NCI-H2081 treated with DMSO at 0.1 percent for 48 hours (cell line): ENCODE measurements at places on chromosomes 3 and 15.
A peak's percentile ranks its signal among the peaks of the same experiment; 100 is the strongest.

- no peak for DNase-seq
These were observed 245.2 kb downstream of the IL20RB start for GRCh38 chr3:137202941-137203340.

DNA sequence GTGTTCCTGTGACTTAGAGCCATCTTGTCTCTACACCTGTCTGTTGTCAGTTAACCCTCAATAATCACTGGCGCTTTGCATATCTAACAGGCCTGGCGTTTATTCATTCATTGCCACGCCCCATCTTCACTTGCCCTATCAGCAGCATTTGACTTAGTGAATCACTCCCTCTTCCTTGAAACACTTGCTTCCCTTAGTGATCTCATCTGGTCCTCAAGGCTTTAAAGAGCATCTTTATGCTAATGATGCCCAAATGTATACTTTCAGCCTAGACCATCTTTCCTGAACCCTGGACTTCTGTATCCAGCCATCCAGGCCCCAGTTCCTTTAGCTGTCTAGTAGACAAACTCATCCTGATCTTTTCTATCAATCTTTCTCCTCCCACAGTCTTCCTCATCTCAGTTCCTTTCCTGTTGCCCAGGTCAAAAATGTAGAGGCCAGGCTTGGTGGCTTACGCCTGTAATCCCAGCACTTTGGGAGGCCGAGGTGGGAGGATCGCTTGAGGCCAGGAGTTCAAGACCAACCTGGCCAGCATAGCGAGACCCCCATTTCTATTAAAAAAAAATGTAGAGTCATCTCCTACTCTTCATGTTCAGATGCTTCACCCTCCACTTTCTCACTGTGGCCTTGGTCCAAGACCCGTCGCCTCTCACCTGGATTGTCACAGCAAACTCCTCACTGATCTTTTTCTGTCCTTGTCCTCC lies 1.4 kb upstream of the IGDCC4 start:
- no peak for DNase-seq

DNA sequence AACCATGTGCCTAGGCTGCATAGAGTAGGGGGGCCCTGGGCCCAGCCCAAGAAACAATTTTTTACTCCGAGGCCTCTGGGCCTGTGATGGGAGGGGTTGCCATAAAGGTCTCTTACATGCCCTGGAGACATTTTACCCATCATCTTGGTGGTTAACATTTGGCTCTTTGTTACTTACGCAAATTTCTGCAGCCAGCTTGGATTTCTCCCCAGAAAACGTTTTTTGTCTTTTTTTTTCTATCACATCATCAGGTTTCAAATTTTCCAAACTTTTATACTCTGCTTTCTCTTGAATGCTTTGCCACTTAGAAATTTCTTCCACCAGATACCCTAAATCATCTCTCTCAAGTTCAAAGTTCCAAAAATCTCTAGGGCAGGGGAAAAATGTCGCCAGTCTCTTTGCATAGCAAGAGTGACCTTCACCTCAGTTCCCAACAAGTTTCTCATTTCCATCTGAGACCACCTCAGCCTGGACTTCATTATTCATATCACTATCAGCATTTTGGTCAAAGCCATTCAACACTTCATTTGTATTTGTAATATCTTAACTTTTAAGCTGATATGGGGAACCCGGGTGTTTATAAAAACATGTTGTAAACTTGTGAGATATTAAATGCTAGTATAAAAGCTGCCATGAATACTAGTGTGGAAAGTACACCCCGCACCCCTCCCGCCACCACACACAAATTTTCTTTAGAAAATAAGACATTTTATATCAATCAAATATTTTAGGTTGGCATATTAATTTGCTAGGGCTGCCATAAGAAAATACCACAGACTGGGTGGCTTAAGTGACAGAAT lies 56.0 kb upstream of the PLSCR4 start:
- no peak for DNase-seq

DNA sequence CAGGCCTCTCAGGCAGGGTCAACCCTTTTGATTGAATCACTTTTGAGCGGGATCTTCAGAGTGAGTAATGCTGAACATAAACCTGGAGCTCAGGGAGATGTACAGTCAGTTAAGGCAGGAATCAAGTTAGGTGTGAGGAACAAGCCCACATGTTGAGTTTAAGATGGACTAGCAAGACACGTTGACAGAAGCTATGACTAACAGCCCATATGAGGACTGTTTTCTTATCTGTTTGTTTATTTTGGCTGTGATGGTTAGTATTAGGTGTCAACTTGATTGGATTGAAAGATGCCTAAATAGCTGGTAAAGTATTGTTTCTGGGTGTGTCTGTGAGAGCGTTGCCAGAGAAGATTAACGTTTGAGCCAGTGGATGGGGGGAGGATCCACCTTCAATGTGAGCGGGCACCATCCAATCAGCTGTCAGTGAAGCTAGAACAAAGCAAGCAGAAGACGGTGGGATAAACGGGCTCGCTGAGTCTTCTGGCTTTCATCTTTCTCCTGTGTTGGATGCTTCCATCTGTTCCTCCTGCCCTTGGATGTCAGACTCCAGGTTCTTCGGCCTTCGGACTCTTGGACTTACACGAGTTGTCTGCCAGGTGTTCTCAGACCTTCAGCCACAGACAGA lies 232.3 kb upstream of the STAC start:
- DNase-seq, result no peak

DNA sequence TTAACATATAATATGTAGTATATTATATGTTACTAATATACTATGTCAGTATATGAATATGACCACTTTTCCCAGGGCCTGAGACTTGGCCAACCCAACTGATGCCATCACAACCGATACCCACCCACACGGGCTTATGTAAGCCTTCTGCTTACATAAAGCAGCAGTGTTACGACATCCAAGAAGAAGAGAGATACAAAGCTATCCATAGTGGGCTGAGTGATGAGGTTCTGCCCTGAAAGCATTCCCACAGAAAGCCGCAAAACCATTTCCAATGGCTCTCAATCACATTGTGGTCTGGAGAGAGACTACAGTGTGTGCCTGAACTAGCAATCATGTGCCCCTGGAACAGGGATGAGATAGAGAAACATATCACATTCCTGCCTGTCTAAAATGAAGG lies 177.9 kb downstream of the PLOD2 start:
- DNase-seq, result no peak

DNA sequence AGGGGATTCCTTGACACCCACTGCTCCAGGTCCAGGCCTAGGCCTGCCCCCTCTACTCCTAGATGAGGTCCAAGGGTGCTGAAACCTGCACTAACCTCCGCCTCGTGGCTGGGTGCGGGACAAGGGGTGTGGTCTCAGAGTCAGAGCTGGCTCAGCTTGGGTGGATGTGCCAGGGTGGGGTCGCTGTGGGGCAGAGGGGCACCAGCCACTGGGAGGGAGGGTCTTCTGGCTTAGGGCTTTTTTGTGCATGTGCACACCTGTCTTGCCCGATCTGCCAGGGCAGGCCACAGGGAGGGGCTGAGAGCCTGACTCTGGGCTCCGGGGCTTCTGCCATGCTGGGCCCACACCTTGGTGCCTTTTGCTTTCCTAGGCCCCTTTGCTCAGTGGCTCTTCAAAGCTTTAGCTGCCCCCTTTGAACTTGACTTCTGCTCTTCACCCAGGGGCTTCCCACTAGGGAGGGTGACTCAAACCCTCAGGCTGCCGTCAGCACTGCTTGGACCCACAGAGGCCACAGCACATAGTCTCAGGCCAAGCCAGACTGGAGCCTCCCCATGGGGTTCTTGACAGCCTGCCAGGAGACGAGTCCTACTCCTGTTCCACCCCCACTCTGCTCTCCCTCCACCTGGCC lies 73.0 kb downstream of the KLF13 start:
- no peak for DNase-seq

GRCh38 chr15:78035321-78035751 lies 42.2 kb downstream of the TBC1D2B start:
- no peak for DNase-seq

DNA sequence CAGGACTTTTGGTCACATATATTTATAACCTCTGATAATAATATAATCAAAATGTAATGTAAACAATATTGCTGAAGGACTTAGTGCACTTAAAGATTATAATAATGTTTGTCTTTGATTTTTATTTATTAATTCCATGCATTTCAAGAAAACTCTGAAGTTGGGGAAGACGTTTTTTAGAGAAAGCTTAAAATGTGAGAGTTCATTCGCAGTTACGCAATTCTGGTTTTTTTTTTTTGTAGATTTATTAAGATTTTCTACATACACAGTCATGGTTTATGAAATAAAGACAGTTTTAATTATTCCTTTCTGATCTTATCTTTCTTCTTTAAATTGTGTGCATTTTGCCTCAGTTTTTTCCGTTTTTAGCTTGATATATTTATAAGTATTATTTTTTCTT lies 204.7 kb downstream of the EPHA3 start:
- DNase-seq, result no peak

DNA sequence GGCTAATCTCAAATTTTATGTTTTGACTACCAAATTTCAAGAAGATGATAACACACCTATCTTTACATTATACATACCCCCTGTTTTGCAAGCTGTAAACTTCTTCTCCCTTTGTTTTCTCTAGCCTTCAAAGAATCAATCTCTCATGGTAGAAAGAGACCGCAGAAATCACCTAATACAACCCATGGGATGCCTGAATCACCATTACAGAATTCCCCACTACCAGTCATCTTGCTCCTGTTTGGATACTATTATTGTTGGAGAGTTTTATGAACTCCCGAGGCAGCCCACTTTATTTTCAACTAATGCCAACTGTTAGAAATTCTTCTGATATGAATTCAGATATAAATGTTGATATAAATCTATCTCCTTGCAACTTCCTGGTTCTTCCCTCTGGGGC lies 110.9 kb downstream of the FRMD5 start:
- DNase-seq, result no peak

GRCh38 chr15:43225201-43225949 lies 4.6 kb upstream of the EPB42 start:
- no peak for DNase-seq

GRCh38 chr3:188792793-188793192 lies 379.0 kb upstream of the TPRG1 start:
- DNase-seq, result no peak

- no peak for DNase-seq
These were observed 76.5 kb downstream of the HMG20A start for GRCh38 chr15:77497110-77497737.

- no peak for DNase-seq
These were observed 20.0 kb upstream of the SNX22 start for GRCh38 chr15:64131547-64131946.

DNA sequence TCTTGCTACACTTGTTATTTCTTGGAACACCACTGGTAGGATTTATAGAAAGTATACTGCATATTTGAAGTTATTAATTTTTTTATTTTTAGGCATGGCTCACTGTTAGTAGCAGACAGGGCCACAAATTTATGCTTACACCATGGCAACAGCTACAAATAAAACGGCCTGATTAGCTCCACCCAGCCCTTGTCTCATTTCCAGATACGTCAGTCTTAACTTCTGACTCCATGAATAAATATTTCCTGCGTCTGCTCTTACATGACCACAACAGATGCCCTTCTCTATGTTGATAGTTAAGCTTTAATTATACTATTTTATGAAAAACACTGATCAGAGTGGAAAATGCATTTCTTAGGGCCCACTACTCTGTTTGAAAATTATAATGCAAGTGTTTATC lies 62.3 kb upstream of the CPOX start:
- DNase-seq, result no peak

- no peak for DNase-seq
These were observed 189.7 kb downstream of the SHQ1 start for GRCh38 chr3:72658466-72659100.

- DNase-seq, result peak; percentile 25
These were observed 457.1 kb downstream of the SQOR start for GRCh38 chr15:46091860-46092450.

- no peak for DNase-seq
These were observed 127.2 kb upstream of the IL12A start for GRCh38 chr3:159861369-159861987.

- no peak for DNase-seq
These were observed 392.5 kb upstream of the RARB start for GRCh38 chr3:25035526-25035925.

DNA sequence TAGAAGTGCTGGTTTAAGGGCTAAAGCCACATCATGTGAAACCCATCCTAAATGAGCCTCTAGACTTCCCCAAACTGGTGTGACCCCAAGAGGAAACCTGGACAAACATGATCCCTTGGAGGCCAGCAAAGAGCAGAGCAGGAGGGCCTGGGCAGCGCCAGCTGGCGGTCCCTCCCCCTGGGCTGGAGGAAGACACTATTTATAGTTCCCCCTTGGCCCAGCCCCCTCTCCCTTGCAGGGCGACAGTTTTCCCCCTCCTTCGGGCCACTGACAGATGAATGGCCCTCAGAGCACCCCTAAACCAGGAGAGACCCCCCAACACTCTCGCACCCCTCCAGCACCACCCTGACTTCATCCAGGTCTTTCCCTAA lies 2.9 kb downstream of the UCN2 start:
- DNase-seq, result no peak
